ENCODE measurements at places on chromosomes 1 and 21. TPM values are rescaled to one million over a fixed set of nuclear protein-coding genes. Genes with fewer than 3 reads are reported as not detected.

Gene KTI12
- total RNA-seq, result 7.9 TPM

- no peaks in the 10 kb centered on the region for H3K36me3 ChIP-seq
- no peaks in the 10 kb centered on the region for H3K27me3 ChIP-seq
- peak; percentile 17 for DNase-seq
Measured at GRCh38 chr1:7642781-7643529, 128.1 kb upstream of the VAMP3 start.

DNA sequence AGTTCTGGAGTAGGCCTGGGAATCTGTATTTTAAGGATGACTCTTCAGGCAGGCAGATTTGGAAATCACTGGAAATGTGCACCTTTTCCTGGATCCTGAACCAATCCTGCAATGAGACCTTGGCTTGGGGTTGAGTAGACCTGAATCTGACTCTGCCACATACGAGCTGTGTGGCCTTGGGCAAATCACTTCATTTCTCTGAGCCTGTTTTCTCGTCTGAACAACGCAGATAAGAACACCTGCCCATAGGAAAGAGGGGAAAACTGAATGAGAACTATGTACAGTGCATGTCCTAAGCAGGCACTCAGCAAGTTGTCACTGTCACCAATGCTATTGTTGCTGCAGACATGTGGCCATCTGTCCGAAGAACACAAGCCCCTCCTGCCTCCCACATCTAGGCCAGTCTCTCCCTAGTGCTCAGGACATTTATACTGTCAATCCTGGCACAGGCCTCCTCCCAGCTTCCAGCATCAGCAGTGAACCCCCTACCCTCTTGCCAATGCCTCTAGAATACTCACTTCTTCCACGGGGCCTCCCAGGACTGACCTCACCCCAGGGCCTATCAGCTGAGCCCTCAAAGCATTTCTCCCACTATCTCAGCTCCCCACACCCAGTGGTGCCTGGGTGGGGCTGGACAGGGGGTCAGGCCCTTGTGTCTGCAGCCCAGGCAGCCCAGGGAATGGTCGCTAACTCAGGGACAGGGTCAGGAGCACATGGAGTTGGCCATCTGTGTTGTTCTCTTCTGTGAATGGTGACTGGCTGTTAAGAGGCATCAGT is 88.8 kb upstream of the ZBTB40 start:
- H3K4me3 ChIP-seq, result no peak overlapping the region
- DNase-seq, result no peak
- H3K36me3 ChIP-seq, result no peaks in the 10 kb centered on the region
- H3K4me1 ChIP-seq, result no peaks in the 10 kb centered on the region
- H3K27ac ChIP-seq, result no peak overlapping the region
- H3K27me3 ChIP-seq, result no peaks in the 10 kb centered on the region

- no peaks in the 10 kb centered on the region for H3K4me1 ChIP-seq
- no peak for DNase-seq
- H3K27me3 ChIP-seq, result no peaks in the 10 kb centered on the region
Measured at GRCh38 chr1:212235857-212236256, 49.4 kb upstream of the PPP2R5A start.

Gene PDC
- total RNA-seq, result not detected

DNA sequence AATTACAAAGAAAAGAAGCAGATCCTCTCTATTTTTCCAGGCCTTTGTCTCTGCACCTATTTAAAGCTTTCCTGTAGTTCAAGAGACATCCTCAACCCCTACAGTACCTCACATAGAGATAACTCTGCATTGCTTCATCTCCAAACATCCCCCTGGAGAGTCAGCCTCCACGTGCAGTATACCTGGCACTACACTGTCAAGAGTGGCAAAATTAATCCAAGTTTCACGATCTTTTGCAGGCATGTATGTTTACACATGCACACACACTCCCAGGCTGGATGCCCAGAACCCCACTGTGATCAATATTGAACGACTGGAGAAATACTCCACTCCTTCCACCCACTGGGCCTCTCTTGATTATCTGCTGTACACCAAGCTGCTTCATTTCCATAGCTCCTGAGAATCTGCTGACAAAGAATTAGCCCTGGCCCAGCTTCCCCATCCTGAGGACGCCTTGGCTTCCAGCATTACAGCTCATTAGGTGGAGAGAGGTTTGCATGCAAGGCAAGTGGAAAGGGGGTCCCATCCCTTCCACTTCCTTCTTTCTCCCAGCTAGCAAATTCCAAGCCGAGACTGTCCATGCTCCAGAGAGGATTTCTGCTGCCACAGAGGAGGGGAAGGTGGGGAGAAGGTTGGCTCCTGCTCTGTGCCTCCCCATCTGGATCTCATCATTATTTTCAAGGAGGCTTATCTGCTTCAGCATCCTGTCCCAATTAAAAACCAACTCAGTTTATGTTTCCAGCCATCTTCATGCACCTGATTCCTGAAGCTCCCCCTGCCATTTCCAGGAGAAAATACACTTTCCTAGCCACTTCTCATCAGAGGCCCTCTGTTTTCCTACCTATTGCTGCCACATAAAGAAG is 66.5 kb upstream of the GOLT1A start:
- H3K27ac ChIP-seq, result no peak overlapping the region
- H3K4me1 ChIP-seq, result no peaks in the 10 kb centered on the region

DNA sequence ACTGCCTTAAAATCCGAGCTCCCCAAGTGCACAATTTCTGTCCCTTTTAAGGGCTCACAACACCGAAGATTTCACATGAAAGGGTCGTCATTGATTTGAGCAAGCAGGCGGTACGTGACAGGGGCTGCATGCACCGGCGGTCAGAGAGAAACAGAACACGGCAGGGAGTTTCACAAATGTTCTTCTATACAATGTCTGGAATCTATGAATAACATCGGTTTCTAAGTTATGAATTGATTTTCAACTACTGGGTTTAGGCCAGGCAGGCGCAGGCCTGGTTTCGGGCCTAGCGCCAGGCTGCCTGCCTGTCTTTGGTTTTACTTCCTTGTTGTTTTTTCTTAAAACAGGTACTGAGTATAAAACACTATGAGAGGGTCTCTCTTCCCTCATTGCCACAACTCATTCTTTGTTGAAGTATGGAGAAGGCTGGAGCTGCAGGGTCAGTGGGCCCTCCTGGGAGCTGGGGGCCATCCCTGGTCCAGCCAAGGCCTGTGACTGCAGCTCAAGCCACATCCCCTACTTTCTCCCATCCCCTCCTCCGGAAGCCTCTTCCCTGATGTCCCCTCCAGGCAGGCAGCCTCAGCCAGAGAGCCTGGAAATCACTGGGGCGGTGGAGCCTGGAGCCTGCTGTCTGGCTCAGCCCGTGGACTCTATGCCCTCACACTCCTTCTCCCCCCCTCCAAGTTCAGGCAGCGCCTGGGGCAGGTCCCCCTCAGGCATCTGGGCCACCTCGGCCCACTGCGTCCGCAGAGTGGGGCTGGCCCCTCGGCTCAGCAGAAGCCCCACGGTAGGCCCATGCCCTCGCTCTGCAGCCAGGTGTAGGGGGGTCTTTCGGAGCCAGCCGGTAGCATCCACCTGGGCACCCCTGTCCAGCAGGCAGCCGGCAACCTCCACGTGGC is 2.4 kb downstream of the ANKRD65 start:
- no peak overlapping the region for H3K4me3 ChIP-seq
- peak; percentile 44 for DNase-seq
- no peaks in the 10 kb centered on the region for H3K36me3 ChIP-seq
- no peaks in the 10 kb centered on the region for H3K4me1 ChIP-seq

GRCh38 chr1:18352636-18353265 is 128.0 kb upstream of the KLHDC7A start:
- DNase-seq, result no peak
- H3K4me1 ChIP-seq, result no peaks in the 10 kb centered on the region
- no peaks in the 10 kb centered on the region for H3K36me3 ChIP-seq

DNA sequence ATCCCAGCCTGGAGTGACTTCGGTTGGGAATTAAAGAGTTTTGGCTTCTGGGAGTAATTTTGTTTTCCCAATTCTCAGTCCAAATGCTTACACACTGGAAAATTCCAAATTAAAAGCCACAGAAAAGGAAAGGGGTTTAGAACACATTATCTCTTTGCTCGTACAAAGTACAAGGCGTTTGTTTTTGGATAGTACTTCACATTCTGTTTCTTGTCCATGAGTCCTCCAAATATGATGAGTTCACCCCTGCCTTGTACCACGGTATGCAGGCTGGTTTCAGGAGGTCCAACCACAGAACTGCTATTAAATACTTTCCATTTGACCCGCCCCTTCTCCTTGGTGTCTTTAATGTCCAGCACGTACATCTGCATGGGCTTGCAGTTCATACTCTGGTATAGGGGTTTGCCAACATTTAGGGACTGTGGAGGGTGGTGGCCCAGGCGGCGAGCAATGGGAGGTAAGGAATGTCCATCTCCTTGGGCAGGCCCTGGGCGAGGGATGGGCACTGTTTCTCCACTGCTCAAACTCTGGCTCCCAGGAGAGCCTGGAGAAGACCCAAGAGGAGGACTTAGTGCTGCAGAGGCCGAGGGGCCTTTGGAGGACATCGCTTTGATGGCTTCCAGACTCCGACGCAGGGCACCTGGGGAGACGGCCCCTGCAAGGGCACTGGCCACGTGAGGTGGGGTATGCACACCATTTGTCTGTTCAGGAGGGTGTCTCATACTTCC is 13.7 kb upstream of the CPLANE2 start:
- peak overlapping the region; percentile 69 for H3K27ac ChIP-seq
- peak; percentile 70 for DNase-seq
- no peak overlapping the region for H3K4me3 ChIP-seq
- no peaks in the 10 kb centered on the region for H3K27me3 ChIP-seq
- peaks cover 4% of the 10 kb centered on the region for H3K36me3 ChIP-seq

Gene CELA2A
- total RNA-seq, result not detected

GRCh38 chr1:27594564-27595510 is 9.1 kb downstream of the AHDC1 start:
- H3K36me3 ChIP-seq, result no peaks in the 10 kb centered on the region
- H3K4me3 ChIP-seq, result no peak overlapping the region
- no peak for DNase-seq
- H3K27ac ChIP-seq, result no peak overlapping the region
- H3K4me1 ChIP-seq, result no peaks in the 10 kb centered on the region

Gene VPS13D
- 94.2 TPM for total RNA-seq

DNA sequence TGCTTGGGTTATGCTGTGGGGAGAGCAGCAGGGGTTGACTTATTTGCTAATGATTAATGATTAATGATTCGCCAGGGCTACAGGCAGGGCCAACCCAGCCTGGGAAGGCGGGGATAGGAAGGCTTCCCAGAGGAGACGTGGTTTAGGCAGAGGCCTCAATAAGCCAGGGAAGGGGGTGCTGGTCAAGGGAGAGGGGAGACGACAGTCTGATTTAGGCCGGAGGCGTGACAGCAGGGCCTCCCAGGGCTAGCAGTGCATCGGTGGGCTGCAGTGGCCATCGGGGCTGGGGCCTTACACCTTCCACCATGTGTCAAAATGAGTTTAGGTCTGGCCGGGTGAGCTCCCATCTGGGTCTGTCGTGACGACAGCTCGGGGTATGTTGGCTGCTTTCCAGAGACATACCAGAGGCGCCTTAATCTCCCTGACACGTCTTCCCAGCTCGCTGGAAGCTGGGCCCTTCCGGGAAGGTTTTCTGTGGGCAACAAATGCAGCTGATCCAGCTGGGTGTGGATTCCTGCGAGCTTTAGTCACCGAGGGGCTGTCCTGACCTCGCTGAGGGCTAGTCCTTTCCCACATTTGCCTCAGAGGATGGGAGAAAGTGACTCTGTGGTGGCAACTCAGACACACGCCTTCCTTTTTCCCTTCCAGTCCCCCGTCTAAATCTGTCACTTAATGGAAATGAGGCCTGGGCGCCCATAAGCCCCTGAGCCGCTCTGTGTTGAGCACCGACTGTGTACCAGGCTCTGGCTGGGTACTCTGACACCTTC is 3.7 kb upstream of the SLC1A7 start:
- DNase-seq, result peak; percentile 88
- no peaks in the 10 kb centered on the region for H3K36me3 ChIP-seq
- H3K27me3 ChIP-seq, result no peaks in the 10 kb centered on the region
- no peak overlapping the region for H3K27ac ChIP-seq
- no peak overlapping the region for H3K4me3 ChIP-seq

Gene UBXN10
- 0.33 TPM for total RNA-seq

DNA sequence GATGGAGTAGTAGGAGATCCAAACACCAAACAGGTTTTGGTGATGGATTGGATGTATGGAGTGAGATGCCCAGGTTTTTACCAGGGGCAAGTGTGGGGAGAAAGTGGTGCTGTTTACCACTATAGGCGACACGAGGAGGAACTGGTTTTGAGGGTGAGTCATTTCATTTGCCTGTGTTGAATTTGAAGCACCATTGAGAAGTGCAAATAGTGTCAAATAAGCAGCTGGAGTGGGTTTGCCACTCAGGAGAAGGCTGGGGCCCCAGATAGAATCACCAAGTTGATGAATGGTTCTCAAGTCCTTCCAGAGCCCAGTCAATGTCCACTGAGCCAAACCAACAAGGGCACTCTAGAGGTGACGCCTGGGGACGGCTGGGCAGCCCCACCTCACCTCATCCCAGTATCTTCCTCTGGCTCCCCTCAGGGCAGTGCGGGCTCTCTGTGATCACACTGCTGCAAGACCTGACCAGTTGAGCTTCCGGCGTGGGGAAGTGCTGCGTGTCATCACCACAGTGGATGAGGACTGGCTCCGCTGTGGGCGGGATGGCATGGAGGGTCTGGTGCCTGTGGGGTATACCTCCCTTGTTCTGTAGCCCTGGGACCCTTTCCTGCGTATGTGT is 9.4 kb downstream of the RUSC1 start:
- no peak overlapping the region for H3K4me3 ChIP-seq
- peak; percentile 74 for DNase-seq
- no peaks in the 10 kb centered on the region for H3K4me1 ChIP-seq

DNA sequence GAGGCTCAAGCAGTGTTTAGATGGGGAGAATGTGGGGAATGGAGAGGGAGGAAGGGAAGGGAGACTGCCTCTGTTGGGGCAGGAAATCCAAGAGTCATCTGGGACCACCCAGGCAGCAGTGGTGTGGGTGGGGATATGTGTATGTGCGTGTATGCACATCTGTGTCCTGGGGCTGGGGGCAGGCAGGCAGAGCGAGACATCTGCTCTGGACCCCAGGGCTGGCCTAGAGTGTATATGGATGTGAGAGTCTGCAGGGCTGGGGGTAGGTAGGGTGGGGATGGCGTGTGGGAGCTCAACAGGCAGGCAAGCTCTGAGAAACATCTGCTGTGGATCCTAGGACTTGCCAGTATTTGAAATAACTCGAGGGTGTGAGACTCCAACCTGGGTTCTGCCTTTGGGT is 3.5 kb downstream of the PTCH2 start:
- no peaks in the 10 kb centered on the region for H3K27me3 ChIP-seq
- no peaks in the 10 kb centered on the region for H3K36me3 ChIP-seq
- H3K4me1 ChIP-seq, result no peaks in the 10 kb centered on the region
- no peak for DNase-seq
